ENCODE measurements at places on chromosomes 3 and 15. TPM values are rescaled to one million over a fixed set of nuclear protein-coding genes. Genes with fewer than 3 reads are reported as not detected.

STXBP5L gene
- total RNA-seq = not detected

DNA sequence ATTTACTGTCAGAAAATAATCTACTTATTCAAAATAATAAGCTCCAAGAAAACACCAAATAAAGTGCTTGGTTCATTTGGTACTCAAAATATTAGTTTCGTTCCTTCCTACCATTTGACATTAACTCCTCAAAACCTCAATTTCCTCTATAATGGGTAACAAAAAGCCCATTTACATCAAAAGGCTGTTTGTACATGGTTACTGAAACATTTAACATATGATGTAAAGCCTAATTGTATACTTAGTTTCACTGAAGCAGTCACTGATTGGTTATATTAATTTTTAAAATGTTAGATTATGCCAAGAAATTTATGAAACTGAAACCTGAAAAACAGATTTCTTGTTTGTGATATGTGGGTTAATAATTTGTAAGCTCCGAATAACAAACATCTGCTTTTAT is 14.7 kb downstream of the XRN1 start:
- no peak for DNase-seq
- H3K4me3 ChIP-seq = no peak overlapping the region
- no peaks in the 10 kb centered on the region for H3K27me3 ChIP-seq
- no peaks in the 10 kb centered on the region for H3K4me1 ChIP-seq
- H3K27ac ChIP-seq = no peak overlapping the region

SLC6A1 gene
- total RNA-seq = not detected

EPHA3 gene
- total RNA-seq = under 0.01 TPM

CCDC13 gene
- 1.3 TPM for total RNA-seq

GRAMD2A gene
- total RNA-seq = not detected

DNA sequence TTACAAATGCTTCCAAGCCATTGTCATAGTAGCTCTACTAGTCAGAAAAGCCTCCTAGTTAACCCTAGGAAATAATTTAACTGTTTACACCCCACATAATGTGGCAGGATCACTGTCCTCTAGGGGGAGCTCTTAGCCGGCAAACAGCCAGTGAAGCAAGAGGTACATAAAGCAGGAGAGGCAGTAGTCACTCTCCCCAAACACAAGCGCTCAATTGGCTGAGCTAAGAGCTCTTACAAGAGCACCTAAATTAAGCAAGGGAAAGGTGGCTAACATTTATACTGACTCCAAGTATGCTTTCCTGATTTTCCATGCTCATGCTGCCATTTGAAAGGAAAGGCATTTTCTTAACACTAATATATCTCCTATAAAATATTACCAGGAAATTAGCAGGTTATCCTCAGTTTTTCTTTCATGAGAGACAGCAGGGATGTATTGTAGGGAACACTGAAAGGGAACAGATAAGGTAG is 37.6 kb downstream of the NCEH1 start:
- peaks cover 40% of the 10 kb centered on the region for H3K4me1 ChIP-seq
- no peak overlapping the region for H3K4me3 ChIP-seq
- H3K27me3 ChIP-seq = no peaks in the 10 kb centered on the region

DNA sequence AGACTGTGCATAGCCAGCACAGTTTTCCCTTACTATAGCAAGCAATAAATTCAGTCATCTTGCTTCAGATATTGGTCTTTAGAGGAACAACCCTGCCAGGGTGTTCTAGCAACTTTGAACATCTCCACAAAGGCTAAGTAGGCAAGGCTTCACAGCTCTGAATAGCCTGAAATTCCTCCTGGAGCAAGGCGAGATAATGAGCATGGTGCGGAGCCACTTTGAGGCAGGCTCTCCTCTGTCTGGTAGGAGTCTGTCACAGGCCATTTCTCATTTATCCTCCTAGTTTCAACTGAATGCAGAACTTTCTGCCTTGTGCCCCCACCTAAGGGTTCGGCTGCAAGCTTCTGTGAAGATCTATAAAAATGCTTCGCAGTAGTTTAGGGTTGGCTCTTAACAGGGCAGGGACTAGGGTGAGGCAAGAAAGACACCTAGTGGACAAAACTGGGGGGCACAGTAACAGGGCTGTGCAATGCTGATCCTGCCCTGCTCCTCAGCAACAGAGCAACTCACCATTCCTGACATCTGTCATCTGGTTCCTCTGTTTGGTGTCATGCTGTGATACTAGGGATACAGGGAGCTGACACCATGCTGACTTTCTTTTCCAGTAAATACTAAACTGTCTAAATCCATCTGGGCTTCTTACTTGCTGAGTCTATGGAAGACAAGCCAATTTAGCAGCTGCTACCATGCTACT is 16.6 kb upstream of the EHHADH start:
- H3K4me1 ChIP-seq = no peaks in the 10 kb centered on the region
- H3K27me3 ChIP-seq = peaks cover 2% of the 10 kb centered on the region
- peak; percentile 54 for DNase-seq
- H3K36me3 ChIP-seq = no peaks in the 10 kb centered on the region
- no peak overlapping the region for H3K4me3 ChIP-seq

DNA sequence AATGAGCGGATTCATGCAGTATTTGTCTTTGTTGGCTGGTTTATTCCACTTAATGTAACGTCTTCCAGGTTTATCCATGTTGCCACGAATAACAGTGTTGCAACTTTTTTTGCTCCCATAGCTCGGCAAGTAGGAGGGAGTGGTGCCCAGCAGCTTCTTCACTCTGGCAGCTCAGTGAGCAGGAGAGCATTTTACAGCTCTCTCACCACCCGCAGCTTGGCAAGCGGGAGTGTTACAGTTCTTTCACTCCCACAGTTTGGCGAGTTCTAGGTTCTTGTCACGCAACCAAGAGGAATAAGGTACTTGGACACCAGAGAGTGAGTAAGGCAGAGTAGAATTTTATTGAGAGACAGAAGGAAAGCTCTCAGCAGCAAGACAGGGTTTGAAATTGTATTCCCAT is 935.2 kb downstream of the TBL1XR1 start:
- peak overlapping the region; percentile 43 for H3K4me3 ChIP-seq
- no peaks in the 10 kb centered on the region for H3K36me3 ChIP-seq
- DNase-seq = peak; percentile 83

- H3K27ac ChIP-seq = peak overlapping the region; percentile 47
- H3K4me1 ChIP-seq = peaks cover 15% of the 10 kb centered on the region
- no peaks in the 10 kb centered on the region for H3K36me3 ChIP-seq
- peak; percentile 84 for DNase-seq
- no peaks in the 10 kb centered on the region for H3K27me3 ChIP-seq
Observed at GRCh38 chr3:21356402-21356801, 394.6 kb downstream of the ZNF385D start.

DNA sequence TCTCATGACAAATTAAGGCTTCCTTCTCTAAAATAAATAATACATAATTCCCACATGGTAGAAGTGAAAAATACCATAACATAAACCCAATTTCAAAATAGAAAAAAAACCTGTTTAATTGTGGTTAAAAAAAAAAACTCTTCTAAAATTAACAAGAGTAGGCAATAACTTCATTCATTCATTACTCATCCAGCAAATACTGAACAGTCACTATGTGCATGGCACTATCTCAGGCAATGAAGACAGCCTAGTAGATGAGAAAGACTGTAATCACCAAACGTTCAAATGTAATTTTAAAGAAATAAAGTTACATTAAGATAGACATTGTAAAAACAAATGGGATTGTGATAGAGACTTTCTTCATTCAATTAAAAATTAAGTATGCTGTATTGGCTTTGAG is 43.4 kb downstream of the TFDP2 start:
- H3K4me3 ChIP-seq = no peak overlapping the region
- DNase-seq = peak; percentile 48
- H3K27ac ChIP-seq = no peak overlapping the region
- no peaks in the 10 kb centered on the region for H3K36me3 ChIP-seq
- H3K27me3 ChIP-seq = no peaks in the 10 kb centered on the region

RCCD1 gene
- total RNA-seq = 19.0 TPM

DNA sequence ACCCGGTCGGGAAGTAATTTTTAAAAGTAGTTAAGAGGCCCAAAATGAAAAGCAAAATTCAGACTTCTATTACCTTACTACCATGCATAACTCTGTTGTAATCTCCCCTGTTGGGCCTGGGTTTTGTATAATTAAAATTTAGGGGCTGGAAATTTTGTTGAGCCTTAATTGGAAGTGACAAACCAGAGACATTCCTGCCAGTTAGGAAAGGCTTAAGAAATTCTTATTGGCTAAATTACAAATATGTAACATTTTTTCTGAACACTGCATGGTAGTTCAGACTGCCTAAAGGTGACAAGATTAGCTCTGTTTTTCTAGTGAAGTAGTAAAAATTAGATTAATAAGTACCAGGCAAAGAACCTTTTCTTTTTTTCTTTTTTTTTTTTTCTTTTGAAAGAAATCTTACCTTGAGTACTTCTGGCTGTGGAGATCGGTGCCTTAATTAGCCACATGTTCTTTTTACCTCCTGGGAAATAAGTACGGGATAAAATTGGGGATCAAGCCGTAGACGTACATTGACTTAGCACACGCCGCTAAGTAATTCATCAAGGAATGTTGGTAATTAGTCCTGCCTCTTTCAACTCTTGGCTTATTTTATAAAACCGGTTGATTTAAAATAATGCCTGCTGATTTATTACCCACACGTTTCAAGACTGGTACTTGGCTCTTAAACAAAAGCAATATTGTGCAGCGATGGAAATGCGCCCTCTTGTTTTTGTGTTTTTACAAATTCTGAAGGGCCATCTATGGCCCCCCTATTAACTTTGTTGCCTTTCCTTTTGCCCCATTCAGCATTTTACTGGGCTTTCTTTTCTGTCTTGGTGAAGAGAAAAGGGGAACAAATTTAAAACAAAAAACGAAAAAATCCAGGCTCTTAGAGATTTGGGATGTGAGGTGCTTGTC is 111.2 kb upstream of the SAMMSON start:
- no peak overlapping the region for H3K27ac ChIP-seq
- no peak for DNase-seq
- H3K4me1 ChIP-seq = peaks cover 14% of the 10 kb centered on the region
- H3K4me3 ChIP-seq = no peak overlapping the region

PP2D1 gene
- not detected for total RNA-seq

GRCh38 chr3:182683453-182683852 is 109.9 kb upstream of the ATP11B start:
- no peaks in the 10 kb centered on the region for H3K4me1 ChIP-seq
- peak overlapping the region; percentile 81 for H3K4me3 ChIP-seq
- peak; percentile 79 for DNase-seq
- no peak overlapping the region for H3K27ac ChIP-seq
- H3K36me3 ChIP-seq = no peaks in the 10 kb centered on the region

DNA sequence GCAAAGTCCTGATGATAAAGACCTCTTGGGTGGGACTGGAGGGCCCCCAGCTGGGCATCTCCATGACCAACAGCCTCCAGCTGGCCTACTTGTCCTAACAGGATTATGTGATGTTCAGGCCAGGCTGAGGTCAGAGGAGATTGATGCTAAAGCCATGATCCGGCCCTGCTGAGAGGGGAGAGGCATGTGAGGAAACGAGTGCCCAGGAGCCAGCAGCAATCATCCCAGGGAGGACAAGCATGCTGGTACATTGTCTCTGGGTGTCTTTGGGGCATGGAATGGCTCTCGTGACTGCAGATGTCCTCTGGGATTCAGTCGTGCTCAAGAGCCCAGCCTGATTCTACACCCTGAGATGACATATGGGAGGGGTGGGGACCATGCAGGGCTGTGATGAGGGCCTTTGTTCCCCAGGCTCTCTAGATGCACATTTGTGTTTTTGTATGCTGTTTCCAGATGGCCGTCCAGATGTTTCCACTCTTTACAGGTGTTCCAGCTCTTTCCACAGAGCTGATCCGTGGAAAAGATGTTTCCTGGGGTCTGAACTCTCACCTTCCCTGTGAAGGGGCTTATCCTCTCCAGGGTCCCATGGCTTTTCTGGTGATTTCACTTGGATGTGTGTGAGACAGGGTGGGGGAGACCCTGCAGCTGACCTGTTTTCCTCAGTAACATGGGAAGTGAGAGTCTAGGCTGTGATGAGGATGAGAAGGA is 20.2 kb downstream of the SLC24A1 start:
- no peak overlapping the region for H3K4me3 ChIP-seq
- no peak overlapping the region for H3K27ac ChIP-seq
- H3K27me3 ChIP-seq = no peaks in the 10 kb centered on the region
- H3K4me1 ChIP-seq = peaks cover 8% of the 10 kb centered on the region
- no peaks in the 10 kb centered on the region for H3K36me3 ChIP-seq

DNA sequence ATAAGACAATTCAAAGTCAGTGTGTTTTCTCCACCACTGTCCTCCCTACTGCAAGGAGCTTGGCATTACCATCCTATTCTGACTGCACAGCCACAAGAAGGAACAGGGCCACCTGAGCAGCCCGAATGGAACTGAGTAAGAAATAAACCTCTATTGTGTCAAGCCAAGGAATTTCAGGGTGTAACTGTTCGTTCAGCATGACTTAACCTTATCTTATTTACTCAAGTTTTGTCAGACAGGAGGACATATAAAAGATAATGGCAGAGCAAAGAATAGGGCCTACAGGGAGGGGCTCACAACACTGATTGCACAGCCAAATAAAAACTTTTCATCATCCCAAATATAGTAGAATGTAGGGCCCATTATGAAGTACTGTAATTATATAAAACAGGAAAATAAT is 236.1 kb downstream of the NEK10 start:
- H3K4me1 ChIP-seq = no peaks in the 10 kb centered on the region
- DNase-seq = no peak
- H3K36me3 ChIP-seq = peaks cover 6% of the 10 kb centered on the region
- no peaks in the 10 kb centered on the region for H3K27me3 ChIP-seq
- no peak overlapping the region for H3K27ac ChIP-seq
- H3K4me3 ChIP-seq = no peak overlapping the region

Data from GM23248 (cell line).